ENCODE measurements at places on chromosomes 1 and 21.

- no peak for DNase-seq
Measured at GRCh38 chr1:1402072-1402900, 3.2 kb upstream of the CCNL2 start.

GRCh38 chr1:25544243-25544764 is 898 bp downstream of the LDLRAP1 start:
- no peak for DNase-seq

- no peak for DNase-seq
Measured at GRCh38 chr1:78519446-78519845, 28.7 kb downstream of the PTGFR start.

- DNase-seq: no peak
Measured at GRCh38 chr1:37997256-37998088, 7.7 kb upstream of the SF3A3 start.

DNA sequence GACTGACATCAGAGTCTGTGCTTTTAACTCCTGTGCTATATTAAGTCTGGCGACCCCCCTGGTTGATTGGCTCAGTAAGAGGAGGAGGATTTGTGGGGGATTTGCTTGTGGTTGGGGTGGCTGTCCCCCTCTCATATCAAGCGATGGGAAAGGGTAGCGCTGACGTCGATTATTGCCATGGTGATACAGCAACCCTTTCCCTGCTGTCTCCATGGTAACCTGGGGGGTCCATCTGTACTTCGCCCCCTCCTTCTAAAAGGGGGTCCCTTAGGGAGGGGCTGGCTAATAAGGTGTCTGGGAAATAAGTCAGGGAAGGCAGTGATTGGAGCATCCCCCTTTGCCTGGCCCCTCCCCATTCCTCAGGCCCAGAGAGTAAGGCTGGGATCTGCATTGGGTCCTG is 4.7 kb downstream of the FAM229A start:
- no peak for DNase-seq

DNA sequence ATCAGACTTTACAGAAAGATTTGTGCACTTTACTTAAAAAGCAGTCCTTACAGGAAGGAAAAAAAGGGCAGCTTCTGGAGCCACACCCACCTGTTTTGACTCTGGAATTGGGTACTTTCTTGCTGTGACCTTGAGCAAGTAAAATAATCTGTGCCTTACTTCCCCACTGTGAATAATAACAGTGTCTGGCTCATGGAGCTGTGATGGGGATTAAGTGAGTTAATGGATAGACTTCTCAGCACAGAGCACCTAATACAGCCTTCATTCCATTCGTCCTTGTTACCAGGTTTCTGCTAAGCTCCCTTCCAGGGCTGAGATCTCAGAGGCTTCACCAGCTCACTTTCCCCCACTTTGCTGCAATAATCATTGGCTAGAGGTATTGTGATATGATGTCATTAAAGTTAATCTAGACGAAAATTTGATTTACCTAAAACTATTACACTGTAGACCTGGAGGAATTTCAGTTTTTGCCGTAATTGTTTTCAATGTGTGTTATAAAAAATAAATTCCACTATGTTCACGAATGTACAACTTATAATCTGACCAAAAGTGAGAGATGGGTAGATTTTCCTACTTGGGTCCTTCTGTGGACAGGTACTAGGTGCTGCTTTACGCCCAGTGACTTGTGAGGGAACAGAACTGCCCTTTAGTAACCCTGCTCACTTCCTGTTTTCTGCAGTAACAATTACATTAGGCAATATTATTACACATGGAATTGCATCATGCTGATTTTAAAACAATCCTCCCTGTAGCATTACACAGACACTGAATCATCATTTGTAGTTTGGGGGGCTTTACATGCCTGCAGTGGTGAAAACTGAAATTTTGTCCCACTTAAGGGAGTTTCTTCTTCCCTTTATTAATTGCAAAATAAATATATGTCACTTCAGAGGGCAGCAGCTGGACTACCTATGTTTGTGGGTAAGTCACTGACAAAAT is 19.7 kb upstream of the ABCG1 start:
- no peak for DNase-seq

GRCh38 chr21:36436829-36437744 is 42.8 kb downstream of the CLDN14 start:
- DNase-seq: no peak

DNA sequence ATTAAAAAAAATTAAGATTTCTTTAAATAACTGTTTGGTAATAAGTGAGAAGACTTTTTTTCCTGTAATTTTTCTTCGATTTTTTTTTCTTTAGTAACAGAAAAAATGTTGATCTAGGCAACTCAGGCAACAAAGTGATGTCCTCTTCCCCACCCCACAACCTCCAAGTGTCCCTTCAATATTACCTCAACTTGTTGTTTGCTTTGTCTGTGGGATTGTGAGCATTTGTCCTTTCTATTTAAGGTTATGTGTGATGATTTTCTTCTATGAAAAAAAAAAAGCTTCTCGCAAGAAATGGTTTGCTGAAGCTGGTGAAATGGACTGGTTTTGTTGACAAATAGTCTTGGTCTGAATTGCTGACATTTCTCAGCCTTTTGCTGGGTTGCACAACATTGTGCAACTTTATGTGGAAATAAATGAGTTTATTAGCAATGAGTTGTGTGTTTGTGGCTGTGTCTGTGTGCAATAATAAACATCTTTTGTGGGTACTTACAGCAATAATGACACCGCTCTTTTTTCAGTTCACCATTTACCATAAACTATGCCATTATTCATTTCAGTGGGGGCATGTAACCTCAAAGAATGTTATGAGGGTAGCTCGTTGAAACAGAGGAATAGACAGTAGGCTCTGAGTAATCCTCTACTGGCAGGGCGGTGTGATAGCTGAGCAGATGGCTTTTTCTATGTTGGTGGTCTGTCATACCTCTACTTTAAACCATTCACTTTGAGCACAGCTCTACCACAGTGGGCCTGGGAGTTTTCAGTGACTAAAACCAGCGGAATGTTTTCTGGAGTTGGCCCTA is 218.4 kb downstream of the HLX start:
- DNase-seq: no peak

DNA sequence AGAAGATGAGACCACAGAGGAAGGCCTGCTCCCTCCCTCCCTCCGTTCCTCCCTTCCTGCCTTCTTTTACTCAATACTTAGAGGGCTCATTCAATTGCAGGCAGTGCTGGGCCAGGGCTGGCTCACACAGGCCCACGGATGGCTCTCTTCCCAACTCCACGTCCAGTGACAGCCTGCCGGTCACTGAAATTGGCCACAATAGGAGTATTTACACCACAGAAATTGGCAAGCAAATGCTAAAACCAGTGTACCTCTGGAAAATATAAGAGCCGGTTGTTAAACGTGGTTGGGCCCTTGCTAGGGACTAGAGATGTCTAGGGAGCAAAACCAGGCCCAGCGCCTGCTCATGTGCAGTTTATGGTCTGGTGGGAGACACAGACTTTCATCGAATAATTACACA is 72.4 kb upstream of the TMEM51 start:
- no peak for DNase-seq

- no peak for DNase-seq
Measured at GRCh38 chr1:232979558-232979957, 29.1 kb downstream of the NTPCR start.

GRCh38 chr1:188582911-188583532 is 1754.3 kb downstream of the PLA2G4A start:
- no peak for DNase-seq

- no peak for DNase-seq
Measured at GRCh38 chr1:10625554-10625953, 150.8 kb downstream of the PEX14 start.

DNA sequence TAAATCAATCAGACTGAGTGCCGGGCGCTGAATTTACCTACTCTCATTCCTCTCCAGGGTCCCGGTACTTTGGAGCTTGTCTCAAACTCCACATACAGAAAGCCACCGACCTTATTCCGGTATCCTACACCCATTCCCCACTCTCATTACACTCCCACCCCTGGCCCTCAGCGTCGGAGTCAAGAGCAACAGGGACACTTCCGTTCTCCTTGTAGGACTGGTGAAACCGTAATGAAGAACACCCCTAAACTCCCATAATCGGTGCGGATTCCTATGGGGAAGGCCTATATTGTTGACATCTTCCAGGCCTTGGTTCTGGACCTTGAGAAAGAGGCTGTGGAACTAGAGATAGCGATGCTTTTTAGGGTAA is 798 bp downstream of the ZBED6 start:
- DNase-seq: no peak

- DNase-seq: no peak
Measured at GRCh38 chr1:5746611-5747425, 245.4 kb downstream of the NPHP4 start.

- no peak for DNase-seq
Measured at GRCh38 chr1:206710460-206710823, 25.7 kb downstream of the MAPKAPK2 start.

DNA sequence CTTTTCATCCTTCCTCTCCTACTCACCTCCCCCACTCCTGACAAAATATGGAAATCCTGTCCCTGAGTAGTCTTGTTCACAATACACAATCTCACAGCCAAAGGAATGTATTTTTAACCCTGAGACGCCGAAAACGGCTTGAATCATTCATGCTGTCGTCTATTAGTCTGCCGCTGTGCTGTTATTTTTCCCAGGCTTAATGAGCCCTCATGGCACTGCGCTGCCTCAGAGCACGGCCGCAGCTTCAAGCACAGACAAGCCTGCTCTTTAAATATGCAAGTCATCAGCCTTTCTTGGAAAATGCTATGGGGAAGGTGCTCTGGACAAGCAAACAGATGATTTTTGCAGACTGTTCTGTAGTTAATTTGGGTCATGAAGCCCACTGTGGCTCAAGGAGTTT is 302.7 kb downstream of the DISC1 start:
- no peak for DNase-seq

DNA sequence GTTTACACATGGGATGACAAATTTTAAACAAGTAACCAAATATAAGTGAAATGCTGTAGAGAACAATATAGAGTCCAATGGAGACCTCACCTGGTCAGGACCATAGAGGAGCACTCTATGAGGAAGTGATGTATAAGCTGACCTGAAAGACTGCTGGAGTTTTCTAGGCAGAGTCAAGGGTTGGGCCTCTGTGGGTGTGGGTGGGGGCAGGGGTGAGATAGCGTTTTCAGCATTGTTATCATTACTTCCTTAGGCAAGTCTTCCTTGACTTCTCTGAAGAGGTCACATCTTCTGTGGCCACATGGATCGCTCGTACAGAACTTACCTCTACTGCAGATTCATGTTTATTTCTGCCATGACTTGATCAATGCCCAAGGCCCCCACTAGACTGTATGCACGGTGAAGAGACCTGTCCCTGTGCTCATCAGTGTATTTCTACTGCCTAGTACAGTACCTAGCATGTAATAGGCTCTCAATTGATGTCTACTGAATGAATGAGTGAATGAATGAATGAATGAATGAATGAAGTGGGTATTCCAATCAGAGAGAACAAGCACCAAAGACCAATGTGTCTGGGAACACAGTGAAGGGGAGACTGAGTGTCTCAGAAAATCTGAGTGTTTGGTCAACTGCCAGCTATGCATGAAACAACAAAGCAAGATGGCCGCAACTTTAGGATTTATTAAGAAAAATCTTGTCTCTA is 116.5 kb downstream of the RNF220 start:
- DNase-seq: no peak

GRCh38 chr1:186566140-186566855 is 105.4 kb upstream of the PDC start:
- DNase-seq: no peak

GRCh38 chr1:14968251-14968851 is 185.2 kb upstream of the TMEM51 start:
- DNase-seq: no peak

GRCh38 chr1:224127925-224128819 is 14.3 kb downstream of the FBXO28 start:
- no peak for DNase-seq

- no peak for DNase-seq
Measured at GRCh38 chr21:38948377-38949069, 142.8 kb downstream of the ETS2 start.

DNA sequence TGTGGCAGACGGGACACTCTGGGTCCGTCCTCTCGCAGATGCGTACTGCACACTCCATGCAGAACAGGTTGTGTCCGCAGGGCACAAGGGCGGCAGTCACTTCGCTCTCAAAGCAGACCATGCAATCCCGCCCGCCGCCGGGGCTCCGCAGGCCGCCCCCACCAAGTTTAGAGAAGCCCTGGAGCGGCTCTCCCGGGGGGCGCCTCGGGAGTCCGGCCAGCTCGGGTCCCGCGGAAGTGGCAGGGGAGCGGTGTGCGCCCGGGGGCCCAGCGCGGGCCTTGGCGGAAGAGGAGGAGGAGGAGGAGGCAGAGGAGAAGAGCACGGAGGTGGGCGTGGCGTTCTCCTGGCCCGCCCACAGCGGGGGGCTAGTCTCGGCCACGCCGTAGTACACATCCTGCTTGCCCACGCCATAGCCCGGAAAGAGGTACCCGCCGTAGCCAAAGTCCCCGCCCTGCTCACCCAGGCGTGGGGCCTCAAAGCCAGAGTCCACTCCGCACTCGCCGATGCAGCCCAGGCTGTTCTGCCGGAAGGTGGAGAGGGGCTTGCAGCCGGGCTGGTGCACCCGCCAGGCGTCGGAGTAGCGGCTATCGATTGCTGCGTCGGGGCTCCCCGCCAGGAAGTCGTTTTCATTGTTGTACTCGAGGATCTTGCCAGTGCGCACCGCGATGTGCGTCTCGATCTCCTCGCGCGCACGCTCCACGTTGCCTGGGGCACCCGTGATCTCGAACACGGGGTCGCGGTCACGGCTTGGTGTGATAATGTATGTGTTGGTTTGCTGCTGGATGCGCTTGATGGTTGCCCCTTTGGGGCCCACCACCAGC is 5.4 kb downstream of the MEX3A start:
- no peak for DNase-seq

DNA sequence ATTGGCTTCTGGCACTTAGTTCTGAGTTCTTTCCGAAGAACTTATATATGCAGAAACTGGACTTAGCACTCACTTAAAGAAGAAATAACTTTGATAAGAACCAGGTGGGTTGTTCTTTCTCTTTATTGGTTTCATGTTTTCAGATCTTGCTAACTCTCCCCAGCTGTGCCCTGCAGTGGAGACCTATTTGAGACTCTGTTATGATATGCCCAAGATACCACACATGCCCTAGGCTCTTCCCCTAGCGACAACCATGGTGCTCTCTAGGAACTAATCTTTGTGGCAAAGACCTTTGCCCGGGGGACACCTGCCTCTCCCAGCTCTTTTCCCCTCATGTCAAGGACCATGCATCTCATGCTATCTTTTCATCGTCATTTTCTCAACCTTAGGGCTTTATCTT is 128.8 kb downstream of the PBX1 start:
- DNase-seq: no peak

All from NCI-H1436 treated with DMSO at 0.1 percent for 48 hours (cell line).